CD4-positive, alpha-beta T cell treated with Interleukin-21 for 1 hour (primary cell): ENCODE measurements at places on chromosomes 2 and 18.

- no peak for DNase-seq
Observed at GRCh38 chr2:235264512-235264911, 229.3 kb upstream of the AGAP1 start.

- no peak for DNase-seq
Observed at GRCh38 chr2:1701556-1702185, 42.6 kb downstream of the PXDN start.

DNA sequence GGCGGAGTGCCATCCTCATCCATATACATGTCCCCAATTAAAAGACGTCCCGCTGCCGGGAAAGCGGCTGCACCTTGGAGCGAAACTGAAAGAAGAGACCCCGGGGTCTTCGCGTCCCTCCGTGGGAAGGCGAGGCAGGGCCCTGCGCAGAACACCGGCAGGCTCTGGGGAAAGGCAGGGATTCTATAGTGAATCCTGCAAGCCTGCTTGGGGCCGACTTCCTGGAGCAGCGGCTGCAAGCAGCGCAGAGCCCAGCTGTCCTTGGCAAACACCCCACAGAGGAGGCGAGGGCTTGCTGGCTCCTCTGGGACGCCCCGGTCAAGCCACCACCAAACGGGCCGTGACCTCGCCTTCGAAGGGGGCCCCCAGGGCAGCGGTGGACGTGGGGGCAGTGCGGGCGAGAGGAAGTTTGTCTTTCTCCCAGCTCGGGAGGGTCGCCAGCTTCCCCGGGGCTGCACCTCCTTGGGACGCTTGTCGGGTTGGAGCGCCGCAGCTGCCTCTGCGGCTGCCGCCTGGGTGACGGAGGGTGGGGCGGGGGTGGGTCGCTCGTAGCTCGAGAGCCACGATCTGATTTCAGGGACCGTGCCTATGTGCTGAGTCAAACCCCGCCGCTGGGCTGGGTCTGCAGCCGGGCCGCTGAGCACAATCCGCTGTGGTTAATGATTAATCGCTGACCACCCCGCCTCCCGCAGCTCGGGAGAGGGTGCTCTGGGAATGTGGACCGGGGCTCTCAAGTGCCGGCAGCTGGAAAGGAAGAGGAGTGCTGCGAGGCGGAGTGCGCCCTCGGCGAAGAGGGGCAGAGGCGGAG lies 486 bp upstream of the GPR39 start:
- DNase-seq = no peak

GRCh38 chr2:47174733-47175361 lies 19.7 kb upstream of the STPG4 start:
- peak; percentile 62 for DNase-seq

DNA sequence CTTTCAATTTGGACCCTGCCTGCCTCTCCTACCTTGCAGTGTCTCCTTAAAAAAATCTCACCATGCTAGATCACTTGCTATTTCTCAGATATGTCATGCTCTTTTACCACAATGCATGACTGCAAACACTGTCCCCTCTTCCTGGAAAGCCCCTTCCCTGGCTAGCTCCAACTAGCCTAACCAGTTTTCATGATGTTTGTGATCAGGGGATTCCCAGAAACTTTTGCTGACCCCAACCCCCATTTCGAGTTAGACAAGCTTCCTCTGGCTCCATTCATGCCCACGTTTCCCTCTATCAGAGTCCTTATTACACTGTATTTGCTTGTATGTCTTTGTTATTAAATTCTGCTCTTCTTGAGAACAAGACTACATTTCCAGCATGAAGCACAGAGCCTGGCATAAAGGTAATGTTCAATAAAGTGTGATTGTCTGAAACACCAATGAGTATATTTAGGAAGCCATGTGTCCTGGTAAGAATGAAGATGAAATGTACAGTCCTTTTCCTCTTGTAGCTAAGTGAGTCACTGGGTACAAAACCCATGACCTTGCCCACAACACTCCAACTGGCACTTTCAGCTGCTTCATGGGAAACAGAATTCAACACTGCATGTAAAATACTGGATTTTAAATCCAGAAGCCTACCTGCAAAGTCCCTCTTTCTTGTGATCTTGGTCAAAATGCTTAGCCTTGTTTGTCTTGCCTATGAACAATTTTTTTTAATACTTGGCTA lies 62.0 kb upstream of the ATL2 start:
- no peak for DNase-seq

DNA sequence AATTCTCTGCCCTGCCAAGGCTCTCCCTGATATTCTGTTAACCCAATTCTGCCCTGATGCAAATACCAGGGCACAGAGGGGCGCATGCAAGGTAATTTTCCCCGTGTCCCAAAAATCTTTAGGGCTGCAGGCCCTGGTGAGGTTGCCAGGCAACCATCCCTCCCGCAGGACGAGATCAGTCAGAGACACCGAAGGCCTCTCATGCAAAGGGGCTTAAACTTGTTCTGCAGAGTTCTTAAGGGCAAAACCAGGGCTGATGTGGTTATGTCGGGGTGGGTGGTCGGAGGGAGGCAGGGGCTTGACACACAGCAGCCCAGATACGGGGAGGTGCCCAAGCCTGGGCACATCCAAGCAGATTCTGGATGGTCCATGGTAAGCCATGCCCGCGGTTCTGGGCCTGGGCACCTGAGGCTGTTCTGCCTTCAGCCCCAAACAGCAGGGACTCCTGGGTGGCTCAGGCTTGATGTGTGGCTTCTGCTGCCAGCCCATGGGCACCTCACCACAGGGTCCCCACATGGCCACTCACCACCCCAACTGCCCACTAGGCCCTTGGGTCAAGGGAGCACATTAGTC lies 27.2 kb downstream of the STEAP3 start:
- no peak for DNase-seq

- DNase-seq = no peak
Observed at GRCh38 chr18:56036741-56037140, 448.7 kb upstream of the TCF4 start.

DNA sequence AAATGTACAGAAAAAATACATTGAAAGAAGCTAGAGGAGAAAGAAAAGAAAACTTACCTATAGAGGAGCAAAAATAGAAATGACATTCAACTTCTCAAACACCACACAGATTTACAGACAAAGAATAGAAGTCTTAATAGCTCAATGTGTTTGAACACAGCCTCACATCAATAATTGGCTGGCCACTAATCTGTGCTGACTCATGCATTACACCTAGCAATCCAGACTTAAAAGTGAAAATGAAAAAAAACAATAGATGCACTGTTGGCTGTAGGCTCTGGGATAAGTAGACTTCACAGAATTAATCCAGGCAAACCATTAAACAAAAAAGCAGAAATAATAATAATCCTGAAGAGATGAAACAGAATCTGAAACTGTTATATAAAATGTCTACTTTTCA lies 961.3 kb upstream of the CELF4 start:
- no peak for DNase-seq

DNA sequence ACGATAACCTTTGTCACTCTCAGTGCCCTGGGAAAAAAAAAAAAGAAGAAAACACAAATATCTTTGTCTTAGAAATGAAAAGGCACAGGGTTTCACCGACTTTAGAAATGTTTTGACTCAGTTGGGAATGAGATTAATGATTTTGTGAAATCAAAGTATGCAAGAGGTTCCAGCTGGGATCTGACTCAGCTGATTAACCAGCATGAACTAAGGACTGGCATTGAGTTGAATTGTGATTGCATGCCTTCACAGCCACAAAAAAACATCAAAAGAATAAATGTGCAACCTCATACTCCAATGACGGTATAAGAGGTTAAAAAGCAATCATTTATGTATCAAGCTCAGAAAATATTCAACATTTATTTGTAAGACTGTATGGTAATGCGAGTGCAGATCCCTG lies 566.6 kb upstream of the DSEL start:
- DNase-seq = no peak

DNA sequence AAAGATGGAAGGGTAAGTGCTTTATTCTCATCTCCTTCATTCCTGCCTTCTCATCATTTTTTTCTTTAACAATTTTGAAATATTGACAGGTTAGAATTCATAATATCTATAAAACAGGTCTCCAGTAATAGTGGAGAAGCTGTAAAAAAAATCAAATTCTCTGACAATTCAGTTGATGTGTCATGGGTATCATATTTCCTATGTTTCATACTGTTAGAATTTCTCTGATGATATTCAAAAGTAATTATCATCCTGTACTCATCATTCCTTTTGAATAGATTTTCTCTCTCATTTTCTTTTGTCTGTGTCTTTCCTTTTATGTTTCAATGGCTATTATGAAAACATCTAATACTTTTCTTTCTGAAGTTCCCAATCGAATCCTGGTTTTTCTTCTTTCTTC lies 97.7 kb downstream of the CPS1 start:
- DNase-seq = no peak

DNA sequence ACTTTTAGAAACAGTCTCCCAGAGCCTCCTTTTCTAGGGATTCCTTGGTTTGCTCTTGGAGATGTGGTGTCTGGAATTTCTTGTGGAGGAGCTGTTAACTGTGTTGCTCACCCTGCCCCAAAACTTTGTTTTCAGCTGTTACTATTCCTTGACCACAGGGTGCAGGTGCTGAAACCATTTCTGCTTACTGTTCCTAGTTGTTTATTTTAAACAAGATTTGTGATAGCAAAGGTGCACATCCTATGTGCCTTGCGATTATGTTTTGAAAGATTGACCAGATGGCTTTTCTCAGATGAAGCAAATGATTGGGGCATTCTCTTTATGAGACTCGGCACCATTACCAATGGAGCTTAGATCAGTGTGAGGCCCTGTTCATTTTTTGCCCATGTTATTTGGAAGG lies 111.2 kb downstream of the RAB3GAP1 start:
- DNase-seq = no peak

DNA sequence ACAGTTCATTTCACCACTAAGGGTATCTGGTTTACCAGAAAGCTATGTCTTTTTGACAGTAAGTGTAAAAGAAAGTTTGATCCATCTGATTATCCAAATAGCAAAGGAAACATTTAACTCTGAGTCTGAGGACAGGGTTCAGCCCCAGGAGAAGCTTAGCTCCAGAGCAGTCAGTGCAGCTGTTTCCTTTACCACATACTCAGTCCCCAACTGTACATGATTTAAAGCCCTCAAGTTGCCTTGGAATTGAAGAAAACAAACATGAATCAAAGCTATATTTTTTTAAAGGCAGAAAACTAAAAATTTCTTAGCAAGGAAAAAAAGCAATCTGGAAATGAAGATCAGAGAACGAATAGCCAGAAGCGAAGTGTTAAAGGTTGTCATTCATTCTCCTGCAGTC lies 746.0 kb downstream of the METTL4 start:
- DNase-seq = no peak

DNA sequence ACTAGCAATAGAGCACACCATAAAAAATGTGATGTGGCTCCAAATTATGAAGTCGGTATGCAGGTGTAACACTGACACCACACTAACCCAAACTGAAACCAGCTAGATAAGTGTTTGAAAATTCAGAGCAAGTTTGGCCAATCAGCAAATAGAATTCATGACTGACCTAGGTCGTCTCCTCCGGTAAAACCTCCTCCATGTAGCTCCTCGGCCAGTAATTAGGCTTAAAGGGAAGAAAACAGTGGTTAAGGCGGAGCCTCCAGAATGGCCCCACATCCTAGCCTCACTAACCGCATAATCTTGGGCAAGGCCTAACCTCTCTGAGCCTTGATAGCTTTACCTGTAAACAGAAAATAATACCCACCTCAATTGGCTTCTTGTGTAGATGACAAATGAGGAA lies 30.1 kb downstream of the C1D start:
- no peak for DNase-seq

DNA sequence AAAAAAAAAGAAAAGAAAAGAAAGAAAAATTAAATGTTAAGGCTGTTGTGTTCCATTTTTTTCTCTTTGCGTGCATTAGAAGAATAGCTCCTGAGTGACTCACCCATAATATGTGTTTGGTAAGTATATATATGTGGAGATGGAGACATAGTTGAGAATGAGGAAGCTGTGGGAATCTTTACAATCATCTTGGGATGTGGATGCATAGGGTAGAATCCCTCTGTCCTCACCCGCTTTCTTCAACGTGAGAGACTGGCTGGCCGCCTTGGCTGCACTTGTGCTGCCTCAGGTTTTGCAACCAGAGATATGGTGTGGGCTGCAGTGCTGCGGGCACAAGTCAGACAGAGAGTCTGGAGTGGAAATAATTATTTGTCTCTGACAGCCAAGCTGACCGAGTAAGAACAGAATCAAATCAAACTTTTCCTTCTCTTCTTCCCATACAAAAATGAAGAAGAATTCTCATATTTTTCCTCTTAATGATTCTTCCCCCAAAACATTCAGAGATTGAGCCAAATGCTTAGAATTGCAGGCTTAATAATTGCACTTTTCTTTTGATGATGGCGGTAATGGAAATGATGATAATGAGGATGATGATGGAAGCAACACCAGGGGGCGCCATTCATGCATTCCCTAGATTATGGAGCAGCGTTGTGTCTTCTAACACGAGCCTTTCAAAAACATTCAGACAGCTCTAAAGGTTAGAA lies 48.5 kb downstream of the SERPINB7 start:
- DNase-seq = peak; percentile 15

- peak; percentile 42 for DNase-seq
Observed at GRCh38 chr2:69774984-69775982, 33.3 kb downstream of the ANXA4 start.

DNA sequence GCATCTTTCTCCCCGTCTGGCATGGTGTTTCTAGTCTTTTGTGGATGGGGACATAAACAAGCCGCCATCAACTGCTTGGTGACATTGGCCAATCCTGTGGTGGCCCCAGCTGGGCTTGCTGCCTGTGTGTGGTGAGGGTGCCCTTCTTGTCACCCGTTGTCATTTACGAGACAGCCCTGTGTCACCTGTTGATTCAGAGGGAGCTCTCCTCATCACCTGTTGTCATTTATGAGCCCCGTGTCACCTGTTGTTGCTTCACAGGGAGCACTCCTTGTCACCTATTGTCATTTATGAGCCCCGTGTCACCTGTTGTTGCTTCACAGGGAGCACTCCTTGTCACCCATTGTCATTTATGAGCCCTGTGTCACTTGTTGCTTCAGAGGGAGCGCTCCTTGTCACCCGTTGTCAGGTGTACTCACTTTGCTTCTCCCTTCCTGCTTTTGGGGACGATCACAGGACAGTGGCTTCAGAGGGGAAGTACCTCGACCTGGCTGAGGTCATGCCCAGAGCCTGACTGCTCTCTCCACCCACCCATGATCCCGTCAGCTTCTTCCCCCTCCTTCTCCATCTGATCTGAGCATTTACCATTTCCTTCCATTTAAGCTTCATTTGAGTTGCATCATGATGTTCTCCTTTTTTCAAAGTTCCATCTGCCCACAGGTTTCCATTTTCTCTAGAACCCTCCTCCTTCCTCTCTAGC lies 29.1 kb downstream of the HPCAL1 start:
- DNase-seq = peak; percentile 50

DNA sequence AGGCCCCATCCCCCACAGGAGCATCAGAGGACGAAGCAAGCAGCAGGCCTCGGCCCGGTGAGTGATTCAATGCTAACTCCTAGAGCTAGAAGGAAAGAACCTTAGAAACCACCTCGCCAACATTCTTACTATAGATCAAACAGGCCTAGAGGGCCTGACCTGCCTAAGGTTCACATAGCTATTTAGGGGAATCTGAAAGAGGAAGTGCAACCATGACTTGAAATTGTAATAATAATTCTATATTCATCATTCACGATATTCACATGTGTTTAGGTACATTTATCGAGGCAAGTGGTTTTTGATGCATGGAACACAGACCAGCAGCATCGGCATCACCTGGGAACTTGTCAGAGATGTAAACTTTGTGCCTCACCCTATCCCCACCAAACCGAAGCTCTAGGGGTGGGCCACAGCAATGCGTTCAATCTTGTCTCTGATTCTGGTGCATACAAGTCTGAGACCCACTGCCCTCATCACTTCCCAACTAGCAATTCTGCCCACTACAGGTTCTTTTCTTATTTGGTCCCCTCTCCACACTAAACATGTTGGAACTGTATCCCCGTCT lies 78.0 kb upstream of the DNMT3A start:
- peak; percentile 2 for DNase-seq

GRCh38 chr18:48896875-48897511 lies 53.8 kb downstream of the SMAD7 start:
- DNase-seq = peak; percentile 47

GRCh38 chr18:78969574-78970315 lies 9.9 kb upstream of the SALL3 start:
- DNase-seq = no peak
